ENCODE measurements at places on chromosomes 6 and 20.

GRCh38 chr6:143684486-143684885 is 6.7 kb downstream of the PHACTR2 start:
- no peak for DNase-seq

- DNase-seq: no peak
Measured at GRCh38 chr6:51648236-51648635, 439.2 kb downstream of the PKHD1 start.

GRCh38 chr6:90596967-90597539 is 10.2 kb upstream of the MAP3K7 start:
- DNase-seq: no peak

- DNase-seq: no peak
Measured at GRCh38 chr6:95318137-95318536, 259.2 kb upstream of the MANEA start.

GRCh38 chr20:47054945-47055344 is 160.3 kb downstream of the EYA2 start:
- no peak for DNase-seq

- peak; percentile 35 for DNase-seq
Measured at GRCh38 chr6:168007592-168008338, 10.3 kb downstream of the KIF25 start.

- no peak for DNase-seq
Measured at GRCh38 chr20:31790401-31790800, 28.8 kb upstream of the MYLK2 start.

- DNase-seq: no peak
Measured at GRCh38 chr6:169990095-169991030, 238.9 kb downstream of the ERMARD start.

Data from NCI-H1048 (cell line).